Renal cortex interstitium (tissue), 15 donors: ENCODE measurements at places on chromosomes 5 and 9. TPM values are rescaled to one million over a fixed set of nuclear protein-coding genes. Genes with fewer than 3 reads are reported as not detected.

The FABP6 gene
- not detected for polyA plus RNA-seq

The CCL21 gene
- polyA plus RNA-seq = 21.8 TPM

The FGFR4 gene
- polyA plus RNA-seq = 85.7 TPM

The TMEM174 gene
- polyA plus RNA-seq = 17.2 TPM

The ANKRD31 gene
- 0.54 TPM for polyA plus RNA-seq

The INSL6 gene
- polyA plus RNA-seq = 0.33 TPM

The GNA14 gene
- polyA plus RNA-seq = 18.1 TPM

The VPS13A gene
- 37.2 TPM for polyA plus RNA-seq

The CD14 gene
- polyA plus RNA-seq = 11.0 TPM

The NUTM2F gene
- polyA plus RNA-seq = not detected

The HSPA9 gene
- polyA plus RNA-seq = 333 TPM

The DMRT2 gene
- polyA plus RNA-seq = 1.8 TPM

The UCK1 gene
- polyA plus RNA-seq = 36.5 TPM

The LRRC70 gene
- polyA plus RNA-seq = 6.9 TPM

The SYNPO gene
- polyA plus RNA-seq = 100 TPM

The C5orf46 gene
- not detected for polyA plus RNA-seq

GRCh38 chr9:126546036-126546435 lies 67.7 kb upstream of the LMX1B start:
- no peak for DNase-seq

- no peak for DNase-seq
Observed at GRCh38 chr5:66142417-66142816, 1.7 kb upstream of the SREK1 start.

GRCh38 chr5:150762211-150762610 lies 3.4 kb upstream of the DCTN4 start:
- DNase-seq = no peak

- no peak for DNase-seq
Observed at GRCh38 chr5:78102500-78102899, 192.0 kb downstream of the AP3B1 start.

GRCh38 chr5:132370971-132371602 lies 1.6 kb downstream of the SLC22A5 start:
- no peak for DNase-seq

DNA sequence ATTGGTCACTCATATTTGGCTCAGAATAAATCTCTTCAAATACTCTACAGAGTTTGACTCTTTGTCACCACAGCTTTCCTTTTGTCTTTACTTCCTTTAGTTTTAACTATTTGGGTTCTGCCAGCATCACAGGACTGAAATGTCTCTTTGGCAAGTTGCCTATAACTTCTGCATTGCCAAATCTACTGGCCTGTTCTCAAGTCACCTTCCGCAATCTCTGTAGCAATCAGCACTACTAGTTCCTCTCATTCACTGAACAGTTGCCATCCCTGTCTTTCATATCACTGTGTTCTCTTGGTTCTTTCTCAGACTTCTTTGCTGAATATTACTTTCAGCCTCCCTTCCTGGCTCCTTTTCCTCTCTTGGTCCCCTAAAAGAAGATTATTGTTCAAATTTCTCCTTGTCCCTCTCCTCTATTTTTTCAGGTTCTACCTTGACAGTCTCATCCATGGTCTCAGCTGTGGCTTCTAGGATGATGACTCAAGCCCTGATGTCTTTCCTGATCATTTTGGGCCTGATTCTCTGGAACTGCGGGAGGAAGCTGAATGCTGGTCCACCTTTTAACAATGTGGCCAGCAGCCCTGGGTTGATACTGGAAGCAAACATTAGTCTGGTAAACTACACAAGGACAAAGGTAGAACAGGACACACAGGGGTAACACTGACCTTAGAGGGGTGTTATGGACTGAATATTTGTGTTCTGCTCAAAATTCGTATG lies 44.0 kb upstream of the LIFR start:
- DNase-seq = no peak

- no peak for DNase-seq
Observed at GRCh38 chr9:116453785-116454184, 233.3 kb upstream of the TRIM32 start.

DNA sequence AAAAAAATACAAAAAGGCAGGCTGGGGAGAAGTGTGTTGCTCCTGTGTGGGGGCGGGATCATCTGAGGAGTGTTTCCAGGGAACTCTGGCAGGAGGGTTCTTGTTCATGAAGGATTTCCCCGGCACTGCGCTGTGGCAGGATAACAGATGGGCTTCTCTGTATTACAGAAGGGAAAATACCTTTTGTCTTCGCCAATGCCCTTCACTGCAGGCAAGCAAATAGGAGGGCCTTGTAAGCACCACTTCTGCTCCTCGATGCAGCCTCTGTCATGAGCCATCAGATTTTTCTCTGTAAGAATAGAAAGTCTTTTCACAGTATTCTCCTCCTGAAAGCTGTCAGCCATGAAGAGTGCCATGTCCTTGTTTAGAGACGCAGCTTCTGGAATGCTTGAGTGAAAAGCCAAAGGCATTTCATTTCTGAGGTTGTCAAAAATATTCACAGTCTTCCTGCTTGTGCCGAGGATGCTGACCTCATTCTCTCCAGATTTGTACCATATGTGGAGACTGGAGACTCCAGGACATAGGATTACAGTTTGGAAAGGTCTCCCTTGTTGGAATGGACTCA lies 294.0 kb downstream of the YTHDC2 start:
- DNase-seq = peak; percentile 36

- no peak for DNase-seq
Observed at GRCh38 chr5:34913072-34913471, 2.2 kb downstream of the RAD1 start.

- no peak for DNase-seq
Observed at GRCh38 chr9:70165006-70165602, 93.7 kb upstream of the SMC5 start.

DNA sequence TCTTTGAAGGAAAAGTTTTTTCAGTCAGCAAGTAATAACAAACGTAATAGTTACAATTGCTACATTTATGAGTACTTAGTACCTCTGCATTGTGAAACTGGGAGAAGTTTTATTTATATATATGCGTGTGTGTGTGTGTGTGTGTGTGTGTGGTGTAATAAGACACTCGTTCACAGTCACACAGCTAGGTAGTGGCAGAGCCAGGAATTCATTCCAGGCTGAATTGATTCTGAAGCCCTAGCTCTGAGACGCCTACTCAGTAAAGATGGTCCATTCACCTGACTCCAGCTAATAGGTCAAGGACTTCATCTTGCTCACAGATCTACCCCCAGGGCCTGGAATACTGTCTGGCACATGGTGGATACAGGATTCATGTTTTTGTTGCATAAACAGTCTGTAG lies 13.6 kb upstream of the CAST start:
- DNase-seq = no peak

- DNase-seq = peak; percentile 37
Observed at GRCh38 chr5:13957032-13957645, 12.7 kb upstream of the DNAH5 start.

DNA sequence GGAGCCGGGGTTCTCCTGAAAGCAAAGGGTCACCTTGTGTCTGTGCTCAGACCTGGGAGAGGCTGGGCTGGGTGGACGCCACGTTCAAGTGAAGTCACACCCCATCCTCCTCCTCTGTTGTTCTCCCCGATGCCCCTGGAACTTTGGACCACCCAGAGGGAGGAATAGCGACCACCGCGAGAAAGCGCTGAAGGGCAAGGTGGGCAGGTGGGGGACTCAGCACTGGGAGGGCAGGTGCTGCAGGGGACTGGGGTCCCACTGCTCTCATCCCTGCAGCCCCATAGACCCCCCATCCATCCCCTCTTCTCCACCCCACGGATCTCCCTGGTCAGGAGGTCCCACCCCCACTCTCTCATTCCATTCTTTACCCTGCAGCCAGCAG lies 48.8 kb upstream of the COL5A1 start:
- DNase-seq = no peak

DNA sequence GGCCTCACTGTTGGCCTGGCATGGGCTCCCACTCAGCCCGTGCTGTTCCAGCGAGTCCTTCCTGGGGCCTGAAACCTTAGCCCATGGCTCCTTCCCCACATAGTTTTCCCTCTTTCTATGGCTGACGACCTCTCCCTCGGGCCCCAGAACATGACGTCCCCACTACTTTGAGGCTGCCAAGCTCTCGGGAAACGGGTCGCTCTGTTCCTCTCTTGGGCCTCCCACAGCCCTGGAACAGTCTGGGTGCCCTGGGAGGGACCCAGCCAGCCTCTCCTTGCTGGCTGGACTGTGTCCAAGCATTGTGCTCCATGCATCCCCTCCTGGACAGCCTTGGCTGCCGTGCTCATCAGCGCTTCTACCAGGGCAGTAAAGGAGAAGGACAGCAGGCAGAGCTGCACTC lies 118.3 kb downstream of the SYK start:
- DNase-seq = no peak

GRCh38 chr9:16387382-16387781 lies 483.1 kb downstream of the BNC2 start:
- no peak for DNase-seq

GRCh38 chr9:4923580-4924544 lies 61.2 kb upstream of the JAK2 start:
- DNase-seq = no peak

GRCh38 chr5:96054311-96055030 lies 92.8 kb upstream of the ELL2 start:
- no peak for DNase-seq

DNA sequence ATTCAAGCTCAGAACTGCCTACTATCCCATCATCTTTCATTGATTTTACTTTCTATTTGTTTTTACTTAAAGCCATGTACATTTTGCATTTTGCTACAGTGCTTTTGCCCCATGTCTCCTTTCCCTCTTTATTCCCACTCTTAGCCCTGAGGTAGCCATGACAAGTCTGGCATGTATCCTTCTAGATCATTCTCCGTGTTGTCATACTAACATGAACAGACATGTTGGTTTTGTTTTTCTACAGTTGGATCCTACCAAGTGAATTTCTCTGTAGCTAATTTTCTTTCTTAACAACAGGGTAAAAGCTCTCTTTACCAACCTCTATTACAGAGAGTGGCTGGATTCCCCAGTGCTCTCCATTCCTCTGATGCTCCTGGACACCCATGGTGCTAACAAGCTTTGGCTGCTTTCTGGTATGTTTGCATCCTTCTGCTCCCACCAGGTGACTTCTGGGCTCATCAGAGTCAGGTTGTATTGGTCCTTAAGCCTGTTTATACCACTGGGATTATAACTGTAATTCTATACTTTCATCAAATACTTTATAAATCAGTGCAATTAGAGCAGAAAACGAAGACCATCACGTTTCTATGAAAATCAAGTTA lies 38.8 kb upstream of the BOD1 start:
- no peak for DNase-seq

DNA sequence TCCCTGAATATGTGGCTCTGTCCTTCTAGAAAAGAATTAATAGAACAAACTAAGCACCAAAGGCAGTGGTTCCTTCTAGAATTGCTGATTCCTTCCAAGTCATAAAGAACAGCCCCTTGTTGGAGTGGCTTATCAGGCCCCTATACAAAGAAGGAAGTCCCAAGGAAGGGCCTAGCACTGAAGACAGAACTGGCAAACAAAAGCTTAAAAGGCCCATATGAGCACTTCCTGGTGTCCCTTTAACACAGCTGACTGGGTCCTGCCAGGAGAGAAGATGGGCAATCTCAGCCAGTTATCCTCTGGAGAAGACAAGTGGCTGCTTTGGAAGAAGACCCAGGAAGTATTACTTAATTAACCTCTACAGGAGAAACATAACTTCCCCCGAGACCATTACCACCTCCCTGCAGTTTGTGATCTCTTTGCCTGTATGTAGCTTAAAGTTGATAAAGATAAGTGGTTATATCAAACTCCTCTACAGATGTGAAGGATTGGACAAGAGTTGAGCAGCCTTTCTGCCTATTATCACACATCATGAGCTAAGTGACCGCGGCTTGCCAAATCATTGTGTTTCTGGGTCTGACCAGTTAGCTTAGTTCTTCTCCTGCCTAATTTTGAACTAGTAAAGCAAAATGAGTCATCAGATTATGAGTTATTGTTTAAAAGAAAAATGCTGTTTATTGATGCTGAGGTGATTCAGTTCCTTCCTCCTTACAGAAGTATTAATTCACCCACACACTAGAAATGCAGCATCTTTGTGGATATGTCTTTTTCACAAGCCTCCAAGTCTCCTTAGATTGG lies 13.3 kb upstream of the STING1 start:
- no peak for DNase-seq

GRCh38 chr9:94922098-94922607 lies 195.7 kb downstream of the AOPEP start:
- DNase-seq = no peak

- DNase-seq = no peak
Observed at GRCh38 chr9:101693546-101694336, 44.7 kb downstream of the GRIN3A start.

GRCh38 chr9:97508852-97509251 lies 7.4 kb downstream of the TMOD1 start:
- DNase-seq = no peak

- no peak for DNase-seq
Observed at GRCh38 chr5:172906888-172907287, 52.3 kb upstream of the RPL26L1 start.

- no peak for DNase-seq
Observed at GRCh38 chr9:23015557-23015956, 568.9 kb downstream of the DMRTA1 start.

GRCh38 chr9:35258660-35259474 lies 97.1 kb downstream of the UNC13B start:
- DNase-seq = peak; percentile 54

- DNase-seq = no peak
Observed at GRCh38 chr5:169971780-169972179, 8.5 kb downstream of the INSYN2B start.

GRCh38 chr9:99873531-99873930 lies 32.9 kb upstream of the STX17 start:
- DNase-seq = no peak

- DNase-seq = no peak
Observed at GRCh38 chr5:116453988-116454411, 120.6 kb downstream of the SEMA6A start.

DNA sequence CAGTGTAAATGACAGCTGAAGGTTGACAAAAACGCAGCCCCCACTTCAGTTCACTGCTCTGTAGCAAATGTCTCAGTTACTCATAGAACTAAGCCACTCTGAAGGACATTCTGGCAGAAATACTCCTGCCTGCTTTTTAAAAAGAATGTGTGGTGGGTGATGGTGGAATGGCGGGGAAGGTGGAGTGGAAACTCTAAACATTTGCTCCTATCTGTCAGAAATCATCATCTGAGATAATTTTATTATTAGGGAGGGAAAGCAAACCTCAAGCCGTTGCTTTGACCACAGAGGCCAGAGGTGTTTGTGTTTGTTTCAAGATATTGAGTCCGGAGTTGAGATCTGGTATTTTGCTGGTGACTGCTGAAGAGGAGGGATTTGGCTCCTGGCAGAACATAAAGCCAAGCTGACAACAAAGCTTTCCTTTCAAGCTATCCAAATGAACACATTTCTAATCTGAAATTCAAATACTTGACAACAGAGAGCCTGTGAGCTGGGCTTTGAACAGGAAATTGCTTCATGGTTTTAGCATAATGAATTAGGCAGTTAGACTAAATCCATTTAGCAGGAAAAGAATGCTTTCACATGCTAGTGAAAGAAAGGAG lies 362.7 kb downstream of the CSNK1G3 start:
- no peak for DNase-seq

- no peak for DNase-seq
Observed at GRCh38 chr5:143349177-143349576, 54.3 kb downstream of the NR3C1 start.

- no peak for DNase-seq
Observed at GRCh38 chr5:40374853-40375252, 304.9 kb upstream of the PTGER4 start.

GRCh38 chr9:13122756-13123369 lies 156.6 kb downstream of the MPDZ start:
- no peak for DNase-seq
